ENCODE measurements at places on chromosomes 12 and 14.

DNA sequence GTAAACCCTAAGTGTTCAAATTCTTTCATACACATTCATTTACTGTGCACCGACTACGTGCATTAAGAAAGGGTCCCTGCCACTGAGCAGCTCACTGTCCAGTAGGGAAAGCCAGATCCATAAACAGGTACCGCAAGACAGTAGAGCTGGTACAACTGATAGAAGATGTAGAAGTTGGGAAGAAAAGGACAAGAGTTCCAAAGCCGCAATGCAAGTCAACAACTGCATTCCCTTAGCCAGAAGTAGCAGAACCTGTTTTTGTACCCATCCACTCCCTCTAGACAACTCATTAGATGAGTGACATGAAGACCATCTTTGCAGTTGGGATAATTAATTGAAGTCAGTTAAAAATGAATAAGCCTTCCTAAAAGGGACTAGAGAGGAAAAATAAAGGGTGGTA, 1.3 kb downstream of the SENP1 start:
- no peak for DNase-seq

DNA sequence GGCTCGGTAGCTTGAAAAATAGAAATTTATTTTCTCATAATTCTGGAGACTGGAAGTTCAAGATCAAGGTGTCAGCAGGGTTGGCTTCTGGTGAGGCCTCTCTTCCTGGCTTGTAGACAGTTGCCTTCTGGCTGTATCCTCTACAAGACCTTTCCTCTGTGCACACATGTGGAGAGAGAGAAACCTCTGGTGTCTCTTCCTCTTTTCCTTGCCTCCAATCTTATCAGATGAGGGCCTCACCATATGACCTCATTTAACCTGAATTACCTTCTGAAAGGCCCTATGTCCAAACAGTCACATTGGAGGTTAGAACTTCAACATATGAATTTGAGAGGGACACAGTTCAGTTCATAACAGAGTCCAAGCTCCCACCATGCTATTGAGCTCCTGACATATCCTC, 166.4 kb downstream of the TTC8 start:
- DNase-seq: no peak

DNA sequence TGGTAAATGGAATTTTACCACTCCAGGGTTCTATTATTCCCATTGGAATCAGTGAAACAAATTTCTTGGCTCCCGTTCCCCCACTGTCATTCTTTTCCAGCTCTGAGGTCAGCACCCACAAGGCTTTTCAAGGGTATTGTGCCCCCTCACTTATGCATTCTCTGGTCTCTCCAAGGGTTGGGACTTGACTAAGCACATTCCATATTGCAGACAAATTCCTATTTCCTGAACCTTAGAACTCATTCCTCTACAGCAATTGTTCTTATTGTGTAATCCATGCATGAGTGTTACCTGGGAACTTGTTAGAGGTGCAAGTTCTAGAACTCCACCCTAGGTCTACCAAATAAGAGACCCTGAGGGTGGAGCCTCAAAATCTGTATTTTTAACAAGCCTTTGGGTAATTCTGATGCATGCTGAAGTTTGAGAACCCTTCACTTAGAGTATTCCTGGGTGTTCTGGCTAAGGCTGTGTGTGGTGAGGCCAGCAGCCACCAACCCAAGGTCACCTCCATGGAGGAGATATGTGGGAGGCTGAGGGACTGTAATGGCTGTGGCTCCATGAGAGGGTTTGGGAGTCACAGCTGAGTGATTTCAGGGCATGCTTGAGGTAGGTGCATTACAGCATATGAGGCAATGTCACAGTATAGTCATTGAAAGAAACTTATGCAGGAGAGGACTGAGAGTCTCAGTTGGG, 150.9 kb downstream of the TTC6 start:
- no peak for DNase-seq

GRCh38 chr14:63875311-63875710, 22.5 kb downstream of the SYNE2 start:
- DNase-seq: no peak

DNA sequence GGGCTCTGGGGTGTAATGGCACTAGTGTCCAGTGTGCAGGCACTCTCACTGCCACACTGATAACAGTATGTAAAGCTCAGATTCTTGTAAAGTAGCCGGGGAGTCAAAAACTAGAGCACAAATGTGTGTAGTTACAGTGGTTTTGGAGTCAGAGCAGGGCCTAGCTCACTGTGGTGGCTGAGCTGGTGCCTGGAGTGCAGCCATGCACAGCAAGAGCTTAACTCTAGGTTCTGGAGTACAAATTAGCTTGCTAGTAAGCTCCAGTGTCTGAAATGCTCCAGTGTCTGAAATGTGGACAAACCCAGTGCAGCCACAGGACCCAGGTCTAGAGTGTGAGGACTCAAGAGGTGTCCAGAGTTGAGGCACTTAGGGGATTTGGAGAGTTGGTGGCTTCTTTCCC, 149.2 kb downstream of the MSRB3 start:
- DNase-seq: no peak

- no peak for DNase-seq
These were observed 21.0 kb downstream of the BRF1 start for GRCh38 chr14:105279642-105280361.

- no peak for DNase-seq
These were observed 31.9 kb downstream of the A2M start for GRCh38 chr12:9083793-9084192.

DNA sequence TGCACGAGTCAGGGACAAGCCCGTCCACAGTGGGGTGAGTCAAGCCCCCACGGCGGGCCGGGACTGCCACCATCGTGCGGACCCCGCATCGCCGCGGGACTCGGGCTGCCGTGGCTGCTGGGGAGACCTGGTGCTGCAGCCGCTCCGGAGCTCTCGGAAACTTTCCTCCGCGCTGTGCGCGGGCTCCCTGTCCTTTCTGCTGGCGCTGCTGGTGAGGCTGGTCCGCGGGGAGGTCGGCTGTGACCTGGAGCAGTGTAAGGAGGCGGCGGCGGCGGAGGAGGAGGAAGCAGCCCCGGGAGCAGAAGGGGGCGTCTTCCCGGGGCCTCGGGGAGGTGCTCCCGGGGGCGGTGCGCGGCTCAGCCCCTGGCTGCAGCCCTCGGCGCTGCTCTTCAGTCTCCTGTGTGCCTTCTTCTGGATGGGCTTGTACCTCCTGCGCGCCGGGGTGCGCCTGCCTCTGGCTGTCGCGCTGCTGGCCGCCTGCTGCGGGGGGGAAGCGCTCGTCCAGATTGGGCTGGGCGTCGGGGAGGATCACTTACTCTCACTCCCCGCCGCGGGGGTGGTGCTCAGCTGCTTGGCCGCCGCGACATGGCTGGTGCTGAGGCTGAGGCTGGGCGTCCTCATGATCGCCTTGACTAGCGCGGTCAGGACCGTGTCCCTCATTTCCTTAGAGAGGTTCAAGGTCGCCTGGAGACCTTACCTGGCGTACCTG, 1.1 kb downstream of the PDE3A start:
- DNase-seq: no peak

GRCh38 chr12:84726780-84727179, 185.8 kb downstream of the SLC6A15 start:
- DNase-seq: no peak

GRCh38 chr14:68577802-68578541, 214.9 kb downstream of the ZFP36L1 start:
- no peak for DNase-seq

GRCh38 chr12:1212526-1212925, 221.5 kb downstream of the ERC1 start:
- DNase-seq: no peak

DNA sequence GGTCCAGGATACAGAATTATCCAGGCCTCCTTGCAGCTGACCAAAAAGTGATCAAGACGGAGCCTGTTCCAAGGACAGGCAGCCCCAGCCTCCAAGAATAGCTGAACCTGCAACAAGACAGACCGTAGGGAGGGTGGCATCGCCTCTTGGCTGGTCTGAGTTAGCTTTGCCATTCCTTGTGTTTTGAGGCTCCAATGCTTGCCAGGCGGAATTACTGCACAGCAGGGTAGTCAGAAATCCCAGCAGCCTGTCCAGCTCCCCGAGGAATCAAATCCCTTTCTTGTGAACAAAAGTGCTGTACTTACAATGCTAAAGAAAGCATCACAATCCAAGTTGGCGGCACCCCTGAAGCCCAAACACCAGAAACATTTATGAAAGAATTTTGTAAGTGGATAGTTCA, 246.9 kb downstream of the TMEM132C start:
- DNase-seq: no peak

DNA sequence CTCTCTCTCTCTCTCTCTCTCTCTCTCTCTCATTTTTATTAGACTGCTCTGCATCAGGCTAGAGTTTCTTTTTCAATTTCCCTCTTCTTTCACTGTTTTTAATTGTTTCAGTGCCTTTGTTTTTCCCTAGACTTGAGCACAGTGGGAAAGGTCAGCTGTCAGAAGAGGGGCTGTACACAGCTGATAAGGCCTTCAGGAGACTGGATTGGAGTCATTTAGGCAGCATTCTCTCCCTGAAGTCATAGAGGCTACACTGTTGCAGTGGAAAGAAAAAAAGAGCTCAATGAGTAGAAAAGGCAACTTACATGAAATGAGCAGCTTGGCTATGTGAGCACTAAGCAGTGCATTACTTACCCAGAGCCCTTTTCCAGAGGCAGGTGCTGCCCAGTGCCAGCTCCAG, 456.9 kb downstream of the NRXN3 start:
- DNase-seq: no peak

GRCh38 chr12:112938751-112939150, 477 bp downstream of the OAS3 start:
- DNase-seq: no peak

DNA sequence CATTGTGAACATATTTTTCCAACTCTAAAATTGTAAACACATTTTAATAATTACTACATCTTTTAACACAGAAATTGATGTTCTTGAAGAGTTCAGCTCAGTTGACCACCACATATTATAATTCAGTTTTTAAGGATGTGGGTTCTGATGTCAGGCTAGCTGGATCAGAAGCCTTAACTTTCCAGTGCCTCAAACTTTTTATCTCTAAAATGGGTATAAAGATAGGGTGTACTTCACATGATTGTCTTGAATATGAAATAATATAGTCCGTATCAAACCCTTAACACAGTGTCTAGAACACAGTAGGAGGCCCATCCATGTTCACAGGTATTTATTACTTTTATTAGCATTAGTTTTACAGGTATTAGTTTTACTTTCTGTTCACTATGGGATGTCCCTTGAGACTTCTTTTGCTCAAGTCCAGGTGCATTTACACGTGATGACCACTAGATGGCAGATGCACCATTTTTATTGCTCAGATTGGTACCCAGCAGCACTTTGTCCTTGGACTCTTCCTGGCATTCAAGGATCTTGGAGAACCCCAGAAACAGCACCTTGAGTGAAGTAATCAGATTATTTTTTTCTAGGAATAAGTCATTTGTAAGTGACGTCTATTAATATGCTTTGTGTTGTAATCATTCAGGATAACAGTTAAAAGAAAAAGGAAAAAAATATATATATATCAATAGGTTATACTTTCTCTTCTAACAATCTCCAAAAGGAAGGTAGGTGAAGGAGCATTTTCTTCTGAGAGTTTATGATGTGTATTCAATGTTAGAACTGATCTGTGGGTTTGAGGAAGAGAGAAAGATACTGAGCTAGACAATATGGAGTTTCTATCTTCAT, 580.2 kb downstream of the ETNK1 start:
- DNase-seq: no peak

DNA sequence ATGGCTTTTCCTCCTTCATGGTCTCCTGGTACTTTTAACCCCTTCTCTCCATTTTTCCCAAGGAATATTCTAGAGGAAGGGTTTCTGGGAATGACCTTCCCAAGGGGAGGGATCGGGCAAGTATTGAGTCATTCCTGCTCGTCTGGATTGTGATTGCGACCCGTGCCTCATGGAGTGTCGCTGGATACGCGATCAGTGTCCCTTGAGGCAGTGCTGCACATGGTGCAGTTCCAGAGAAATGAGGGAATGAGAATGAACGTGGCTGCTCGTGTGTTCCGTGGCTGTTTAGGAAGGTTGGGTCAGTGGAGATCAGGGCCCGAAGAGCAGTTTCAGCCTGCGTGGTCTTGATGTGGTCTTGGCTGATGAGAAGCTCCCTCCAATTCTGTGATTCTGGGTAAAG, 234.4 kb downstream of the CACNA1C start:
- DNase-seq: no peak

GRCh38 chr12:34395056-34396005, 373.0 kb downstream of the ALG10 start:
- no peak for DNase-seq

DNA sequence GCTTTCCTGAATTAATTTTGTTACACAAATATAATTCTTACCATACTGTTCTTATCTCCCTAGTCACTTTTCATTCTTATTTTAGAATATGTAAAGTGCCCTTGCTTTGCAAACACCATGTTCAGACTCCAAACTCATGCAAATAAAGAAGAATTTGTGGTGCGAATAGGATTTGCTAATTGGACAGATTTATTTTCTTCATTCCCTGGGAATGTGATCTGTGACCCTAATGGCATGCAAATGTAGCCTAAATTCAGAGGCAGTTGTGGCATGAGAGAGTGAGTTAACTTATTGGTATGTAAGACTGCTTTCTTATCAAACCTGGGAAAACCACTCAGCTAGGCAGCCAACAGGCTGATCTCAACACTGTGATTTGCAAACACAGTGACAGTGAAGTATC, 10.0 kb downstream of the CAPZA3 start:
- no peak for DNase-seq

GRCh38 chr12:116416166-116416565, 138.7 kb upstream of the MED13L start:
- no peak for DNase-seq

DNA sequence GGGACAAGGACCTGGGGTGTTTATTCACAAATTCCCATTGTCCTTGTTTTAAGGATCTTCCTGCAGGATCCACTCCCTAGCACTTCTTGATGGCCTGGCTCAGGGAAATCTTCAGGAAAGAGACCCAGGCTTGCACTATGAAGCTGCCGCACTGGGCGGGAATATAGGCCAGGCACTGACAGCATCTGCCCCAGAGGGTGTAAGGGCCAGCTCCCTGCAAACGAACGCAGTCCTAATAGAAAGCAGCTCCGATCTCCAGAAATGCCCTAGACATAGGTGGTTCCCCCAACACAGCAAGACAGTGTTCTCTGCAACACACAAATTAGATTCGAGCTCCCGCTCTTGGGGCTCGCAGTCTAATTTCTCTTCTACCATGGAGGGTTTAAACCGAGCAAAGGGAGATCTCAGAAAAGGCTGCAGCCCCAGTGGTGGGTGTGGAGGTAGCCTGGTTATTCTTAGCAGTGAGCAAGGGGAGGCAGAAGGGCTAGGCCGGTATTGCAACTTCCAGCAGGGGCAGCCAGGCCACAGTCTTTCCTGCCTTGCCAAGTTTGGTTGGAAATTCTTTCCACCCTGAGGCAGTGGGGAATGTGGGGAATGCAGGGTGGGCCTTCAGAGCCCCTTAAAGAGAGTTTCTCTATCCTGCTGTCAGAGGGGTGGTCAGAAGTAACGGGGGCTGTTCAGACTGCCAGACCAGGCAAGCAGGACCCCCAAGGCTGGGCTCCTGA, 16.1 kb upstream of the WSCD2 start:
- no peak for DNase-seq

DNA sequence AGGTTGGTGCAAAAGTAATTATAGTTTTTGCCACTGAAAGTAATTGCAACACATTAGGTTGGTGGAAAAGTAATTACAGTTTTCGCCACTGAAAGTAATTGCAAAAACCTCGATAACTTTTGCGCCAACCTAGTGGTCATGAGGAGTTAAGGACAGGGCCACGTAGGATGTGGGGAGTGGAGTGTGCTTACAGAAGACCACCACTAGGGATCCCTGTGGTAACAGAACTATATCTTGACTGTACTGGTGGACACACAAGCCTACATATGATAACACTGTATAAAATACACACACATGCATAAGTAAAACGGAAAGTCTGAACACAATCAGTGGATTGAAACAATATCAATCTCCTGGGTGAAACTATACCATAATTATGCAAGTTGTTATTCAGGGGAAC, 187.4 kb upstream of the ABCD2 start:
- DNase-seq: no peak

- DNase-seq: no peak
These were observed 67.3 kb upstream of the HOXC13 start for GRCh38 chr12:53871367-53871766.

Measured in stimulated activated CD8-positive, alpha-beta memory T cell treated with anti-CD3 and anti-CD28 coated beads, Interleukin-7, amount 100 ng/mL, for 1 hour (primary cell).